ENCODE measurements at places on chromosomes 16 and 17. TPM values are rescaled to one million over a fixed set of nuclear protein-coding genes. Genes with fewer than 3 reads are reported as not detected.

Gene GAST
- 7.2 TPM for total RNA-seq

Gene NPIPB9
- total RNA-seq = 0.51 TPM

Gene CCL22
- 0.35 TPM for total RNA-seq

Gene SPN
- total RNA-seq = not detected

Gene DPEP2
- total RNA-seq = not detected

Gene SLX1A
- 64.8 TPM for total RNA-seq

Gene TMC8
- 0.85 TPM for total RNA-seq

All from airway epithelial cell (primary cell).